ENCODE measurements at places on chromosomes 7 and 10. TPM values are rescaled to one million over a fixed set of nuclear protein-coding genes. Genes with fewer than 3 reads are reported as not detected.

Gene CADPS2
- total RNA-seq, result 72.9 TPM

Gene DIP2C
- 59.0 TPM for total RNA-seq

DNA sequence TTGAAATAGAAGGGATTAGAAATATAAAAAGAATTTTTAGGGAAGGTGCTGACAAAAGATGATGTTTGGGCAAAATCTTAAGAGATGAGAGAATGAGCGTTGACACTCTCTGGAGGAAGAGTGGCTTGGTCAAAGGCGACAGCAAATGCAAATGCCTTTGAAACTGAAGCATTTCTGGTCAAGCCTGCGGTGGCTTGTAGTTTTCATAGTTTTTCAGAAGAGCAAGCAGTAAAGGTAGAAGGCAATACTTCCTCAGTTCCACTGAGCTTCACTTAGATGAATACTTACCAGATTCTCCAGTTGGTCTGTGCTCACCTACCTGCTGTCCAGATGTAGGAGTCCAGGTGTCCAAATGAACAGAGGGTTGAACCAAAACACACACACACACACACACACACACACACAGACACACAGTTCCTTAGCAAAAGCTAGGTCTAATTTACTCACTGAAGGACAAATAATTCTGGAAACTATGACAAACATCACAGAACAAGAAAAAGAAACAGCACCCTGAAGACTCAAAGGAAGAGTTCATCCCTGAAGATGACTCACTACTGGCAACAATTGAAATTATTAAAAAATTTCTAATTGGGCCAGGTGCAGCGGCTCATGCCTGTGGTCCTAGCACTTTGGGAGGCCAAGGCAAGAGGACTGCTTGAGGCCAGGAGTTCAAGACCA is 12.1 kb upstream of the STK17A start:
- DNase-seq, result no peak

DNA sequence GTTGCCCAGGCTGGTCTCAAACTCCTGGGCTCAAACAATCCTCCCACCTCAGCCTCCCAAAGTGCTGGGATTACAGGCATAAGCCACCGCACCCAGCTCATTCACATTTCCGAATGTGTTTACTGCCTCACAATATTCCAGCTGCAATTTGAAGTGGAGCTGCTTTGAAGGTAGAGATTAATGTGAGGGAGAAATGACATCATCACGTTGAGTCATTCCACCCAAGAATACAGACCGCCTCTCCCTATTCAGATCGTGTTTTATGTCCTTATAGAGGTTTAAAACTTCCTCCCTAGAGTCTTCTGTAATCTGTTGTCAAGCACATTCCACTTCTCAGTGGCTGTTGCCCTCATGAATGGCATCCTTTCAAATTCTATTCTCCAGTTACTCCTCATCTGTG is 100.4 kb upstream of the PDGFA start:
- DNase-seq, result no peak

DNA sequence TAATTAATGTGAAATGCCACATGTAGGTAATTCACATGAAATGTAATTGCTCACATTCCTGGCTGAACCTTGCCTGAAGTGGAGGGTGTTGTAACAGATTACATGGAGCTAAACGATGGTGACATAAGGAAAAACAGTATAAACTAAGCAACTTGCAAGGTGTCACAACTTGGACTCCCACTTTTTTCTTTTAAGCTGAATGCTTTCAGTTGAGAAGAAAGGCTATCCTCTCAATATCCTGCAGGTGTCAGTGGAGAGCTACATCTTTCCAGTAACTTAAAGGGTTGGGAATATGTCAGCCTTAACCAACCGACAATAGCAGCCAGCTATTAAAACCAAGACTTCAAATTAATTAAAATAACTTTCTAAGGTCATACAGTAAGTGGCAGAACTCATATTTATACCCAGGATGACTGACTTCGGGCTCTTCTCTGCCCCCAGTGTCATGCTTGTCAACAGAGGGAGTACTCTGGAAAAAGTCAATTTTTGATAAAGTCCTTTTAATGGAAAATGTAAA is 33.7 kb downstream of the NRBF2 start:
- no peak for DNase-seq
